ENCODE measurements at places on chromosomes 1 and 21. TPM values are rescaled to one million over a fixed set of nuclear protein-coding genes. Genes with fewer than 3 reads are reported as not detected.

Gene LRRC38
- total RNA-seq = not detected

Gene MRPL9
- total RNA-seq = 80.3 TPM

Gene TNFRSF8
- total RNA-seq = 0.43 TPM

Gene ASH1L
- total RNA-seq = 31.8 TPM

Gene LIN28A
- not detected for total RNA-seq

Gene CD84
- total RNA-seq = not detected

Gene NPPB
- total RNA-seq = 0.89 TPM

Gene PEX11B
- 19.5 TPM for total RNA-seq

Gene PALMD
- 33.5 TPM for total RNA-seq

Gene GJB5
- total RNA-seq = not detected

Gene RPS6KA1
- total RNA-seq = 22.7 TPM

Gene LPAR3
- total RNA-seq = 4.1 TPM

Gene ENO1
- 2,596 TPM for total RNA-seq

DNA sequence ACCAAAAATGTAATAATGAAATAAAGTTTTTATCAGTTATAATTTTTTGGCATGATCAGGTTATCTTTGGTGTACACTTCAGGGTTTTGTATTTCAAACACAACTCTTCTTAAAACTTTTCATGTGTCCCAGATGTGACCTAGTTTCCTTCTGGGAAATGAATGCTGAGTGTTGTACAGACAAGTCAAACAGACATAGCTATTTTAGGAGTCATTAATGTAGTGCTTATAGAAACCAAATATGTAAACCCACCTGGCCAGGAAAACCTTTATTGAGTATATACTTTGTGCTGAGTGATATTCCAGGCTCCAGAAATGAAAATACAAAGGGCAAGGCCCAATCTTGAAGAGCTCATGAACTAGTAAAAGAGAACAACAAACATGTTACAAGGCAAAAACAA, 25.9 kb upstream of the HOOK1 start:
- no peaks in the 10 kb centered on the region for H3K27me3 ChIP-seq
- no peak overlapping the region for H3K27ac ChIP-seq
- no peak for DNase-seq
- H3K4me1 ChIP-seq = no peaks in the 10 kb centered on the region

DNA sequence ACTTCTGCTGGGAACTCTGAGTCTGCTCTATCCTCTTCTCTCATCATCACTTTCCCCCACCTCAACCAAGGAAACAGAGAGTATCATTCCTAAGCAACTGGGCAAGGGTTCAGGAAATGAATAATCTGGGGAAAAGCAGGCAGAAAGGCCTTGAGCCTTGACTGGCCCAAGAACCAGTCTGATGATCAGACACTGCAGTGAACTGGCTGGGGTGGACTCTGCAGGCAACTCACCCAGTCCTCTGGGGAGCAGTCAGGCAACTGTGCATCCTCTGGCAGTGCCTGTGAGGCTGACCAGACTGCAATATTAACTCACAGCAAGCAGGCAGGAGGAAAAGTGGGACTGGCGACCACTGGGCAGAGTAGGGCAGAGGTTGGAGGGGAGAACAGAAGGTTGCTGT, 991 bp downstream of the ANKRD35 start:
- H3K27me3 ChIP-seq = no peaks in the 10 kb centered on the region
- H3K4me1 ChIP-seq = no peaks in the 10 kb centered on the region
- H3K4me3 ChIP-seq = no peak overlapping the region
- H3K36me3 ChIP-seq = no peaks in the 10 kb centered on the region

GRCh38 chr1:915295-916172, 8.2 kb upstream of the SAMD11 start:
- H3K27me3 ChIP-seq = peaks cover 51% of the 10 kb centered on the region
- H3K27ac ChIP-seq = no peak overlapping the region
- no peak overlapping the region for H3K4me3 ChIP-seq
- H3K36me3 ChIP-seq = no peaks in the 10 kb centered on the region

DNA sequence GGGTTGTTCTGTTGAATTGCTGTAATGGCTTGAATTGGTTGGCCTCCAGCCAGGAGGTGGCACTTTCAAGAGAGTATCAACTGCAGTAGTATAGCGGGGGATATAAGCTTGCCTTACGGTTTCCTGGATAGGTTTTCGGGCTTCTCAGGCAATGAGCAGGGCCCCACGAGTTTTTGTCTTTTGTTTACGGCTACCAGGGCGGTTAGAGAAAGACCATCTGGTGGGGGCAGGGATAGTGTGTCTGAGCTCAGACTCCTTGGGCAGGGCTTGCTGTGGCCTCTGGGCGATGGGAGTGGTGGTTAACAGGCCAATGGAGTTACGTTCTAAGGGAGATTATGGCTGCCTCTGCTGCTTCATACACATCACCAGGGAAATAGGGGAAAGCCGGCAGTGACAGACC, 62.8 kb downstream of the DTL start:
- DNase-seq = no peak
- no peak overlapping the region for H3K27ac ChIP-seq
- peaks cover 55% of the 10 kb centered on the region for H3K36me3 ChIP-seq
- H3K27me3 ChIP-seq = no peaks in the 10 kb centered on the region
- H3K4me1 ChIP-seq = no peaks in the 10 kb centered on the region

DNA sequence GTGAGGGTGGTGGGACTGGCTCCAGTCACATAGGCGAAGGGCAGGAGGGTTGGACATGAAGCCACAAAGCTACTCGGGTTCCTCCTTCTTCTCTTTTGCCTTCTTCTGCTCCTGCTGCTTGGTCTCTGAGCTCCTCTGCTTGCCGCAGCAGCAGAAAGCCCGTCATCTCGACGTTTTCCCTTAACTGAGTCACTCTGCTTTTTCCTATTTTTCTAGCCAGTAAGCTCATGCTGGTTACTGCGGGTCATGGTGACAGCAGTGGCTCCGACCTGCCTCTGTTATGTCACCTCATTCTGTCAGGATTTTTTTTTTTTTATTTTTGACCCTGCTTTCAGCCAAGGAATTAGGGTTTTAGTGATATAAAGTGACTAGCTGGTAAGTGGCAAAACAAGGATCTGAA, 2.6 kb upstream of the FMOD start:
- no peaks in the 10 kb centered on the region for H3K36me3 ChIP-seq
- DNase-seq = no peak
- H3K4me1 ChIP-seq = peaks cover 4% of the 10 kb centered on the region
- H3K27me3 ChIP-seq = peaks cover 4% of the 10 kb centered on the region
- H3K27ac ChIP-seq = no peak overlapping the region
- no peak overlapping the region for H3K4me3 ChIP-seq

DNA sequence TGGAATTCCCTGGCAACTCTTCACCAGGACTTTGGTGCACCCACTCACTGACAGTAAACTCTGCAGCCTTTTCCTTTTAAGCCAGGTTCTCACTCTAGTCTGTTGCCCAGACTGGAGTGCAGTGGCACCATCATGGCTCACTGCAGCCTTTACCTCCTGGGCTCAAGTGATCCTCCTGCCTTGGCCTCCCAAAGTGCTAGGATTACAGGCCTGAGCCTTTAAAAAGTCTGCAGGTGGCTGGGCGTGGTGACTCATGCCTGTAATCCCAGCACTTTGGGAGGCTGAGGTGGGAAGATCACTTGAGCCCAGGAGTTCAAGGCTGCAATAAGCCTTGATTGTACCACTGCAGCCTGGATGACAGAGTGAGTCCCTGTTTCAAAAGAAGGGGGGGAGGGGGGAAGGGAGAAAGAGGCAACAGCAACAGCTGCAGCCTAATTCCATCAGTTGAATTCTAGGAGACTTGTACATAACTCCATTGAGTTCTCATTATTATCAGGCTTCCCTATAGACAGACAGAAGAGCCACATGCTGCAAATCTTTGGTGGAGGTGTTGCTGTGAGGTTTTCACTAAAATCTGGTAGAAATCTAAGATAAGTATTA, 8.1 kb upstream of the HNRNPR start:
- no peak overlapping the region for H3K27ac ChIP-seq
- DNase-seq = peak; percentile 45
- no peaks in the 10 kb centered on the region for H3K27me3 ChIP-seq
- no peaks in the 10 kb centered on the region for H3K36me3 ChIP-seq
- H3K4me3 ChIP-seq = no peak overlapping the region
- H3K4me1 ChIP-seq = peaks cover 8% of the 10 kb centered on the region

- H3K36me3 ChIP-seq = no peaks in the 10 kb centered on the region
- H3K4me3 ChIP-seq = no peak overlapping the region
- DNase-seq = no peak
- H3K27me3 ChIP-seq = no peaks in the 10 kb centered on the region
- no peaks in the 10 kb centered on the region for H3K4me1 ChIP-seq
- no peak overlapping the region for H3K27ac ChIP-seq
Measured at GRCh38 chr1:221246628-221247415, 367.6 kb downstream of the HLX start.

- no peaks in the 10 kb centered on the region for H3K36me3 ChIP-seq
- H3K27me3 ChIP-seq = no peaks in the 10 kb centered on the region
- 0 out of 2 replicates have a peak, but pooled peaks cover 14% of the 10 kb centered on the region for H3K4me1 ChIP-seq
- no peak for DNase-seq
- no peak overlapping the region for H3K27ac ChIP-seq
Measured at GRCh38 chr1:91120421-91120820, 98.6 kb upstream of the ZNF644 start.

- DNase-seq = no peak
- no peak overlapping the region for H3K4me3 ChIP-seq
- H3K27ac ChIP-seq = no peak overlapping the region
Measured at GRCh38 chr21:45390121-45390751, 14.7 kb upstream of the COL18A1 start.

GRCh38 chr1:184161071-184161698, 109.7 kb downstream of the TSEN15 start:
- H3K4me3 ChIP-seq = no peak overlapping the region
- no peaks in the 10 kb centered on the region for H3K36me3 ChIP-seq
- no peaks in the 10 kb centered on the region for H3K4me1 ChIP-seq
- DNase-seq = no peak

DNA sequence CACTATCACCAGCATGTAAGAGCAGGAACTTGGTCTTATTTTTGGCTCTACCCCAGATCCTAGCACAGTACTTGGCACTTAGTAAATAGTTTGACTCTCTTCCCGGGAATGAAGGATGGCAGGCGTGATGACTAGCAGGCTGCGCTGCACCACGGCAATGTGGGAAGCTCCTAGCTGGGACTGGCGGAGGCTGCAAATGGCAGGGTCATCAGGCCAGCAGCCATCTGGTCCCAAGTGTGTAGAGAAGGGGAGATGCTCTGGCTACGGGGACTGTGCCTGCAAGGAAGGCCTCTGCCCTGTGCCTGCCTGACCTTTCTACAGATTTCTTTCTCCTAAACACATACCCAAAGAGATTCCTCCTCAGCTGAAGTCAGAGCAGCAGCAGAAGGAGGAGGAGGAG, 95.0 kb downstream of the KCND3 start:
- H3K36me3 ChIP-seq = no peaks in the 10 kb centered on the region
- H3K27ac ChIP-seq = no peak overlapping the region
- H3K4me1 ChIP-seq = no peaks in the 10 kb centered on the region
- DNase-seq = no peak
- H3K4me3 ChIP-seq = no peak overlapping the region

GRCh38 chr1:96509951-96510350, 211.6 kb upstream of the PTBP2 start:
- no peak overlapping the region for H3K4me3 ChIP-seq
- peaks cover 11% of the 10 kb centered on the region for H3K4me1 ChIP-seq
- no peaks in the 10 kb centered on the region for H3K27me3 ChIP-seq
- DNase-seq = peak; percentile 18

DNA sequence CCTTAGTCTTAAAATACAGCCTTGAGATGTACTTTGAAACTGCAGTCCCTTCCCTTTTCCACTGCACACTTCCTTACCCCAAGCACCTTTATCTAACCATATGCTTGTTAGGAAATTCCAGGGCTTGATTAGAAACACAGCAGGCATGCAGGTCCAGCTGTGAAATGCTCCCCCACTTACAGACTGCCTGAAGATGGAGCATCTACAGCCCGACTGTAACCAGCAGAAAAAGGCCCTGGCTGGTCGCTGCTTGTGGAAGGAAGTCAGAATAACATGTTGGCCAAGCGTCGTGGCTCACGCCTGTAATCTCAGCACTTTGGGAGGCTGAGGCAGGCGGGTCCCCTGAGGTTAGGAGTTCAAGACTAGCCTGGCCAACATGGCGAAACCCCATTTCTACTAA, 37.2 kb downstream of the VN1R5 start:
- no peaks in the 10 kb centered on the region for H3K27me3 ChIP-seq
- H3K36me3 ChIP-seq = no peaks in the 10 kb centered on the region
- no peaks in the 10 kb centered on the region for H3K4me1 ChIP-seq
- H3K27ac ChIP-seq = no peak overlapping the region

- H3K4me3 ChIP-seq = no peak overlapping the region
- peak overlapping the region; percentile 27 for H3K27ac ChIP-seq
Measured at GRCh38 chr21:38793926-38794713, 11.6 kb upstream of the ETS2 start.

DNA sequence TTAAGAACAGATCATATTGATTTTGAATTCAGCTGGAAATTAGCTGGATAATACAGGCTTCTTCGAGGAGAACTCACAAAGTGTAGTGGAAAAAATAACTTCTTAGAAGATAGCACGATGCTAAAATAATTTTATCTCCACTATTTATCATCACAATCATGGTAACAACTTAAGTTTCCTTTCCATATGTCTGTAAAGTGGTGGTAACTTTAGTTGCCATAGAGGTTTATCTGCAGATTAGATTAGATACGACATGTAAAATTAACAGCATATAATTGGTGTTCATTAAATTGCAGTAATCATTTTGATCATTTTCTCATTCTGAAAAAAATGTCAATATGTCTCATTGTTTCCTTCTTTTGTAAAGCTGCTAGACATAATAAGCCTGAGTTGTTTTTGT, 921.5 kb downstream of the KCNT2 start:
- no peak overlapping the region for H3K4me3 ChIP-seq
- H3K36me3 ChIP-seq = no peaks in the 10 kb centered on the region
- H3K27me3 ChIP-seq = no peaks in the 10 kb centered on the region
- H3K4me1 ChIP-seq = no peaks in the 10 kb centered on the region
- no peak for DNase-seq

GRCh38 chr1:63022319-63022718, 238.4 kb downstream of the ATG4C start:
- peaks cover 8% of the 10 kb centered on the region for H3K4me1 ChIP-seq
- no peaks in the 10 kb centered on the region for H3K27me3 ChIP-seq
- no peaks in the 10 kb centered on the region for H3K36me3 ChIP-seq

DNA sequence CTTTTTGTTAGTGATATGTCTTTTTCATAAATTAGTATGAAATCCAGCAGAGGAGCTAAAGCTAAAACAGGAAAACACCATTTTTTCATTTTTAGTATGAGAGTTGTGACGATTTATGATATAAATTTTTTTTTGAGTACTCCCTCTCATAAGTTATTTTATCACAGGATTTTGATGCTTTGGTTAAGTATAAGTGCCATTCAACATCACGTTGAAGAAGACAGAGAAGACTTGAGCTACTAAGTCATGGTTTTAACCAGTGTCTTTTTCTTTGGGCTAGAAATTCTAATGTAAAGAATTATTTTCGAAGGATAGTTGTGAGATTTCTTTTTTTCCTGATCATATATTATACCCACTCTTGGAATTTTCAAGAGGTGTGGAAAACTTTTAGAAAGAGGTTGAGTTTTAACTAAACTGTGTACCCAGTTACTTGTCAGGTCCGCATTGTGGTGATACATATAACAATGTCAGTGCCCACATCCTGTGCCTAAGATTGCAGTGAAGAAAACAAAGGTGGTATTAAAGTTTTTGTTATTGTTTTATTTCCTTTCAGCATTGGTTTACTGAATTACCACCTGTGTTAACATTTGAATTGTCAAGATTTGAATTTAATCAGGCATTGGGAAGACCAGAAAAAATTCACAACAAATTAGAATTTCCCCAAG, 93.8 kb downstream of the USP25 start:
- H3K4me3 ChIP-seq = no peak overlapping the region
- no peak overlapping the region for H3K27ac ChIP-seq
- DNase-seq = no peak
- H3K36me3 ChIP-seq = peaks cover 32% of the 10 kb centered on the region

- no peak overlapping the region for H3K27ac ChIP-seq
- H3K27me3 ChIP-seq = no peaks in the 10 kb centered on the region
- no peak for DNase-seq
- no peaks in the 10 kb centered on the region for H3K36me3 ChIP-seq
- H3K4me1 ChIP-seq = peaks cover 8% of the 10 kb centered on the region
Measured at GRCh38 chr1:210405316-210405715, 76.6 kb downstream of the HHAT start.

Data from SJCRH30 (cell line).